ENCODE measurements at places on chromosomes 12 and 14.

- DNase-seq, result no peak
Measured at GRCh38 chr12:114512351-114512750, 106.4 kb upstream of the TBX5 start.

DNA sequence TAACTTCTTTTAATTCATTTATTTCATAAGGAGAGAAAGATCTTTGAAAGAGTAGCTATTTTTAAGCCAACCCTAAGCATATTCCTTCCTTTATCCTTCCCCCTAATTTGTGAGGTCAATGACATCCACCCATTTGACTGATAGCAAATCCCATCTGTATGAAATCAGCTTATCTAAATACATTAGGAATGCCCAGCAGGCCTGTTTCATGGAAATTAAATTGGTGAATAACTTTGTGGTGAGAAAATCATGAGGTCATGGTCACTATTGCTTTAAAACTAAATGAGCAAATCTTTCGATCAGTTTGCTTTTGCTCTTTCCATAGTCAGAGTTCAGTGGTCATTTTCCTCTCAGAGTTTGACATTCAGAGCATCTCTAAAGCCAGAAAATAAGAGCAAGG lies 256.6 kb downstream of the CPNE8 start:
- no peak for DNase-seq

DNA sequence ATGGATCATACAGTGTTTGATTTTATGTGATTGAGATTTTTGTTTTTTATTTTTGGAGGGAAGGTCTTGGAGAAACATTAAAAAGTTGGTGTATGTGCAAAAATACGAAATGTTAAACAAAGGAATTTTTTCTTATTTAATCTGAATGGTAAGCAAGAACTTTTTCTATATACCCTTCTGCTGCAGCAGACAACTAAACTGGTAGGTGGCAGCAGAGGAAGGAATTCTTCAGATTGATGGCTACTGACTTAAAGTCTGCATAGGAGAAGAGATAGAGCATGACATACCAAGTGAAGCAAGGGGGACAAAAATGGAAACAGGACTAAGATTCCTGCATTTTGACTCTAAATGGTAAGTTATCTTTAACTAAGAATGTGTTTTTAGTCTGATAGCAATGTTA lies 42.0 kb upstream of the A2ML1 start:
- DNase-seq, result no peak

GRCh38 chr14:99955826-99956455 lies 109.3 kb upstream of the EVL start:
- DNase-seq, result no peak

DNA sequence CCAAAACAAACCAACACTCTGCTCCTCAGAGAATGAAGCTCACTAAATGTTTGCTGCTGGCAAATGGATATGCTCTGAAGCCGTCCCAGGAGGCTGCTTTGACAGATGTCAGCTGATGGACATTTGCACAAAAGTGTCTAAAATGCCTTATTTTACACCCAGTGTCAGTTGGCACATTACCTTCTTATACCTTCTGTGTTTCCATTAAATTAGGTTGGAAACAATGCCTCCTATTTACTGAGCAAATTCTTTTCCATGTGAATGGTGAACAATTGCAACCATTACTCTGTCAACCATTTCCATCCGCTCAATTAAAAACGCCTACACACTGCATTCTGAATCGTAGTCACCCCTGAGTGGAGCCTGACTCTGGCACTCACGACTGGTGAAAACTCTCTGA lies 1679.9 kb upstream of the FLRT2 start:
- DNase-seq, result no peak

GRCh38 chr14:37641117-37641516 lies 45.7 kb downstream of the TTC6 start:
- DNase-seq, result no peak

- DNase-seq, result no peak
Measured at GRCh38 chr14:57526942-57527341, 33.3 kb upstream of the CCDC198 start.

DNA sequence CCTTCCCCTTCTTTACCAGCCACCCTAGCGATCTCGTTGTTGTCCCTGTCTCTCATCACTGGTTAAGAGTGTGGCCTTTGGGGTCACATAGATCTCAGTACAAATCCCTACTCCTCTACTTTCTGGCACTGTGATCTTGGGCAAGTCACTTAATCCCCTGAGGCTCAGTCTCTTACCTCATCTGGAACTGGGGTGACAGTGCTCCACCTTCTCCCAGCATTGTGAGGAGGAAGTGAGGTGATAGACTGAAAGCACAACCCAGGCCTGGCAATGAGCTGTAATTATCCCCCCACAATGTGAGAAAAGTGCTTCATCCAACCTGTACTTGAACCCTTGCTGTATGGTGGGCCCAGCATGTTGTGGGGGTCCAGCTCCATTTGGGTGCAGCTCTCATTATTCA lies 48.0 kb downstream of the IRAK3 start:
- DNase-seq, result peak; percentile 14

DNA sequence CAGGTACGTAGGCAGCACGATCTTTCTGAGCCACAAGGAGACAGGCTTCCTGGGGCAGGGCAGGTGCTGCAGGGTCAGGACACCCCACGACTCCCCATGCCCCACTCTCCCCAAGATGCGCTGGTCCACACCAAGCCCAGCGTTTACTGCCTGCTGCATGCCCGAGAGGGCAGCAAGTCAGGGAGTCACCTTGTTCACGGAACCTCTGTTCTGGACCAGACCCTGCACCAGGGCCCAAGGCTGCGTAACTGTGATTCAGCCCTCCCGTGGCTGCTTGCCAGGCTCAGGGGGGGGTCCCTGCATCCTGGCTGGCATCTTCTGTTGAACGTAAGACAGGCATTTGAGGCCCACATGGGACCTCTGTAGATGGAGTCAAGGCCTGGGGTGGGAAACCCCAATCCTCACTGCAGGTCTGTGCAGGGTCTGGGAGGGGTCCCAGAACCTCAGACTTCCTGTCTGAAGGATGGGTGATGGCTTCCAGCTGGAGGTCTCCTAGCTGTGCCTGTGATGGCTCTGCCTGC lies 228.6 kb upstream of the RTL1 start:
- DNase-seq, result no peak

DNA sequence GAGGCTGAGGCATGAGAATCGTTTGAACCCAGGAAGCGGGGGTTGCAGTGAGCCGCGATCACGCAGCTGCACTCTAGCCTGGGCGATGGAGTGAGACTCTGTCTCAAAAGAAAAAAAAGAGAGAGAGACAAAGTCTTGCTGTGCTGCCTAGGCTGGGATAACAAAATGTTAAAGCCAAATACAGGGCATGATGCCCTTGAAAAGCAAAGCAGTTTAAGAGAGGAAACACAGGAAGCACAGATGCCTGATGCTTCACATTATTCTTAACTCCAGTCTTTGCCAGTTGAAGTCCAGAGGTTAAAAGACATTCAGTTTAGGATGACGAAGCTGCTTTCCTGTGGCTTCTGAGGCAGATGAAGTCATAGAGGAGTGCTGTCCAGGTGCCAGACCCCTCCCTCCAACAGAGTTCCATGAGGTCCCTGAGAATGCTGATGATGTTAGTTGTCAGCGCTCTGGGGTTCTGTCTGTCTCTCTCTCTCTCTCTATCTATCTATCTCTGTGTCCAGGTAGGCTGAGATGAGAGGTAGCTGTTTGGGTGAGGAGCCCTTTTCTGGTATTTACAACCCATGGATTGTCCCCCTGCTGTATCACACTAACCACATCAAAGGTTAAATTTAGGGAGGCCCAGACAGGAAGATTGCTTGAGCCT lies 4.9 kb upstream of the MRPL52 start:
- DNase-seq, result no peak

DNA sequence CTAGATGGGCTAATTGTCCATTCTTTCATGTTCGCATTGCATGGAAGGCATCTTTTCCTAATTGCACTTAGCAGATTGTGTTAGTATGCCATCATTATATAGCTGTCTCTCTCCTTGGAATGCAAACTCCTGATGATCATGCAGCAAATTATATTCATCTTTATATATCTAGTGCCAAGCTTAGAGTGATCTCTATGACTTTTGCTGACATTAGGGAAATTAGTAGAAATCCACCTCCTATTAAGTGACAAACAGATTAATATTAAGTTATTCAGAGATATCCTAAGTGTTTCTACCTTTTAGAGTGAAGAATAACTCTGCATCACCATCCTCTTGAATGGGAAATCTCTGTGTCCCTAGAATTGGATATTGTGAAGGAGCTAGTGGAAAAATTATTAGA lies 185.6 kb downstream of the FOXG1 start:
- no peak for DNase-seq

GRCh38 chr12:93089805-93090569 lies 160.9 kb upstream of the EEA1 start:
- peak; percentile 92 for DNase-seq

Measured in SIG-M5 (cell line).